ENCODE measurements at places on chromosomes 3 and 15.

DNA sequence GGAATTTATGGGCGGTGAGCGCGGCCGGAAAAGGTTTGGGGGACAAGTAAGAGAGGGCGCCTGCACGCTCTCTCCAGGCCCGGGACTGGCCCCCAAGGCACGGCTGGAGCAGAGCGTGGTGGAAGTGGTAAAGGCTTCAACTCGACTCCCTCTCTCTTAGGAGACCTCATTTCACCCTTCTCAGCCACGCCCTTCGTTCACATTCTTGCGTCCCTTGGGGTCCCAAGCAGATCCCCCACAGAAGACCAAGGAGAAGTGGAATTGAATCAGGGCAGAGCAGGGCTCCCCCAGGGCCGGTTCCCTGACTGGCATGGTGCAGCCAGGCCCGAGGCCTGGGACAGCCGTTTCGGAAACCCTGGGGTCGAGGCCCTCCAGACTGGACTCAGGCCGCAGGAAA is 75.4 kb upstream of the POLG start:
- DNase-seq = no peak

GRCh38 chr3:125108833-125109535 is 53.2 kb upstream of the HEG1 start:
- DNase-seq = no peak

DNA sequence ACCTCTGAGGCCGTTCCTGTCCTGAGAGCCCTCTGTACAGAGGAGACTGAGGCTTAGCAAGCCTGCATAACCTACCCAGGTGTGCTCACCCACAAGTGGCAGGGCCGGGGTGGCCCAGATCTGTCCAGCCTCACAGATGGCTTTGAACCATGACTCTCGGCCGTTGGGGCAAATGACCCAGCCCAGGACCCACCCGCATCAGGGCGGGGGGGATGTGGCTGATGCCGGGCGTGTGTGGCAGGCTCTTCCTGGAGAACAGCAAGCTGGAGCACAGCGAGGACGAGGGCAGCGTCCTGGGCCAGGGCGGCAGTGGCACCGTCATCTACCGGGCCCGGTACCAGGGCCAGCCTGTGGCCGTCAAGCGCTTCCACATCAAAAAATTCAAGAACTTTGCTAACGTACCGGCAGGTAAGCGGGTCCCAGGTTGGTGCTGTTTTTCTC is 133.5 kb downstream of the LRRK1 start:
- no peak for DNase-seq

GRCh38 chr15:56524915-56525314 is 60.0 kb upstream of the MNS1 start:
- DNase-seq = no peak

- no peak for DNase-seq
Measured at GRCh38 chr15:56731548-56731947, 1.8 kb downstream of the ZNF280D start.

DNA sequence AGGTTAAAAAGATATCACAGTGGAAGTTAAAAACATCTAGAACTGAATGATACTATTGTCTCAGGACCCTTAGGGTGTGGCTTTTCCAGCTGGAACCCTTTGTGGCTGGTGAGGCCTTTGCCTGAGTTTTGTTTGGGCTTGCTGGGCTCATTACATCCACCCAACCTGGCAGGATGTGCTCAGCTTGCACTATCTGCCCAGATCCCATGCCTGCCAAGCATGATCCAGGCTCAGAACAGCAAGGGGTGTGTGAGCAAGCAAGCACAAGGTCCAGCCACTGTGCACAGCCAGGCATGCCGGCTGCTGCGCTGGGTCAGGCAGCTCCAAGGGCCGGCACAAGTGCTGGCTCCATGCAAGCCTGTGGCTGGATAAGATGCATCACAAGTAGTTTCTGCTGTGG is 512.7 kb upstream of the CDIN1 start:
- DNase-seq = no peak

DNA sequence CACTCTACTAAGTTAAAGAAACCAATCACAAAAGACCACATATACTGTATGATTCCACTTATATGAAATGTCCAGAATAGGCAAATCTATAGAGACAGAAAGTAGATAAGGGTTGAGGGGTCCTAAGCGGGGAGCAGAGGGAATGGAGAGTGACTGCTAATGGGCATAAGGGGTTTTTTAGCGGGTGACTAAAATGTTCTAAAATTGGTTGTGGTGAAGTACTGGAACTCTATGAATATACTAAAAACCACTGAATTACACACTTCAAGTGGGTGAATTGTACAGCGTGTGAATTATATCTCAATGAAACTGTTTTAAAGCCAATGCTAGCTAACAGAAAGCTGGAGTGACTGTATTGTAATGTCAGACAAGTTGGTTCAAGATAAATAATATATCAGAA is 33.3 kb downstream of the KPNA1 start:
- no peak for DNase-seq

DNA sequence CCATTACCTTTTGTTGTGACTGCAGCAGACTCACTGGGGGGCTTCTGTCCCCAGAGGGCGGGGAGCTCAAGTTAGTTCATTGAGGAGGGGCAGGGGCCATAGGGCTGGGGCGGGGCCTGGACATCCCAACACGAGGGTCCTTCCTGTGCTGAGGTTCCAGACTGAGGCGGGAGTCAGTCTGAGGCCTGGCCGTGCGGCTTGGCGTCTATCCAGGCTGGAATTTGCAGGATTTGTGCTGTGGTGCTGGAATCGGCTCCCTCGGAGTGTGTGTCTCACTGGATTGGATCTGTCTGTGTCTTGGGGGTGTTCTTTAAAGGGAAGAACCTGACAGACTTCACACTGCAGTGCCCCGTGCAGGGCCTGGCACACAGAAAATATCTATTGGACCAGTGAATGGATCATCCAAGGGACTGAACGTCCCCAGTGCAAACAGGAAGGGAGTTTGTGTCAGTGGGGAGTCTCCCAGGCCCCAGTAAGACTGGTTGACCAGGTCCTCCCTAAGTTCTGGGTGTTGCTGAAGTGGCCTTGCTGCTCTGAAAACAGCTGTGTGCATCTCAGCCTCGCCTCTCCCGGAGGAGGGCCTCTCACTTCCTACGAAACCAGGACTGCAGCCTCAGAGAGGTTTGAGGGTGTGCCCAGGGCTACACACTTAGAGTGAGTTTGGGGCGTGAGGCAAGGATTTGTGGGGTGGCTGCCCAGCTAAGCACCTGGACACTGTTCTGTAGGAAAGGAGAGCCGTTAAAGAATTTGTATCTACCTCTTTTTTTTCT is 26.1 kb downstream of the GOLGA6L2 start:
- no peak for DNase-seq

DNA sequence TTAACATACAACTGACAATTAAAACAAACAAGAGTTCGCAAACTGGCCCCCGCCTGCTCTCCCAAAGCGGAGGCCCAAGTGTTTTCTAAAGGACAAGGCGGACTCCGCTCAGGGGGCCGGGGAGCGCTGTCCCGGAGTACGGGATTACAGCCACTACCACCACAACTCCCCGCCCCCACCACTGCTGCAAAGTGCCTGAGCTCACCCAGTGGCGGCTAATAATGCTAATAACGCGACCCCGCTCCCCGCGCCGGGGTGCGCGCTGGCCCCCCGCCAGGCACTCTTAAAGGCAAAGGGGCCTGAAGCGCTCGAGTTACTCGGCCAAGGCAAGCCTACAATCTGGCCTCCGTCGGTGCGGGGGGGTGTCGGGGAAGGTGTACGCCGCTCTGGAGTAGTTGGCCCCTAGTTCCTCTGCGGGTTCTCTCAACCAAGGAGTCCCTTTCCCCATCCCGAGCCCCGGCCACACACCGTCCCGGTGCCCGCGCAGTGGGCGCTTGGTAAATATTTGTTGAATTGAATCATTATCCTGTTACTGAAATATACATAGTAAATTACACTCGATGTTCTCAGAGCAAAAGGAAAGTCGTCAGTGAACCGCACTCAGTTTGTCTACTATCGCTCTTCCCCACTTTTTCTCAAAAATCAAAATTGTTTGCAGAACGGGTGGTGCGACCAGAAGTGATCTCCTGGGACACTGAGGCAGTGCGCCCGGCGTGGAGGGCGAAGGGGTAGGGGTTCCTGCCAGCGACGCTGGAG is 827 bp downstream of the WNT5A start:
- DNase-seq = peak; percentile 53

- DNase-seq = no peak
Measured at GRCh38 chr15:98226578-98226977, 266.1 kb downstream of the ARRDC4 start.

DNA sequence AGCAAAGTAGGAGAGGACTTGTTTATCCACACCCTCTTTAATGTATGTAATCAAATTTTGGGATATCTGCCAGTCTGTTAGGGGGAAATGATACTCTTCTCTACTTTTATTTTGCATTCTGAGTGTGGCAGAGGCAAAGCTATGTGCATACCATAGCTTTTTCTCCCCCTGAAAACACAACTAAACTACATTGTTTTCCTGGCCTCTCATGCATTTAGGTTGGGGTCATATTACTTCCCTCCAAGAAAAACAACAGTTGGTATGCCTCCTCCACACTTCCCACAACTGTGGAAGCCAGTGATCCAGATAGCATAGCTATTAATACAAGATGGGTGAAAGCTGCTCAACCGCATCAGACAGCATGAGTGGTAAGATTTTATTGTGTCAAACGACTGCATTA is 6.9 kb downstream of the RPL15 start:
- DNase-seq = no peak

DNA sequence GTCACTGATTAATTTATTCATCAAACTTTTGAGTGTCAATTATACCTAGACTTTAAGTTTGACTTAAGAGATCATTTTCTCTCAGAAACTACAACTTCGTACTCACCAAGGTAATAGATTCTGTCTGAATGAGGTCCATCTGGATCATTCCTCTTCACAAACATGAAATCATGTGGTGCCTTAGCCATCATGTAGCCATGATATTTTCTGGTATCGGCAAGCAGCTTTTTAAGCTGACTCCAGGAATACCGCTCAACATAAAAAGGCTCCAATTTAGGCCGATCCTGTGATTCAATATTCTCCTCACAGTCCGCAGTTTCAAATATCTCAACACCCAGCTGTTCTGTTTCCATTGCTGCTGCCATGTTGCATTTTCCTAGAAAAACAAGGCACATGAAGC is 5.3 kb downstream of the DPP8 start:
- DNase-seq = no peak

- DNase-seq = no peak
Measured at GRCh38 chr3:140927279-140928069, 14.2 kb upstream of the SLC25A36 start.

- no peak for DNase-seq
Measured at GRCh38 chr3:111252779-111253178, 181.2 kb downstream of the NECTIN3 start.

GRCh38 chr3:187714404-187714979 is 12.1 kb upstream of the RTP2 start:
- peak; percentile 67 for DNase-seq
